H9 (cell line): ENCODE measurements at places on chromosomes 6 and 20.

- H3K27me3 ChIP-seq = no peaks in the 10 kb centered on the region
- no peak overlapping the region for H3K27ac ChIP-seq
- 0 out of 2 replicates have a peak, but pooled peaks cover 4% of the 10 kb centered on the region for H3K4me1 ChIP-seq
- H3K4me3 ChIP-seq = no peak overlapping the region
- peak; percentile 37 for DNase-seq
- no peaks in the 10 kb centered on the region for H3K36me3 ChIP-seq
Observed at GRCh38 chr20:14334306-14334930, 3.0 kb downstream of the FLRT3 start.

DNA sequence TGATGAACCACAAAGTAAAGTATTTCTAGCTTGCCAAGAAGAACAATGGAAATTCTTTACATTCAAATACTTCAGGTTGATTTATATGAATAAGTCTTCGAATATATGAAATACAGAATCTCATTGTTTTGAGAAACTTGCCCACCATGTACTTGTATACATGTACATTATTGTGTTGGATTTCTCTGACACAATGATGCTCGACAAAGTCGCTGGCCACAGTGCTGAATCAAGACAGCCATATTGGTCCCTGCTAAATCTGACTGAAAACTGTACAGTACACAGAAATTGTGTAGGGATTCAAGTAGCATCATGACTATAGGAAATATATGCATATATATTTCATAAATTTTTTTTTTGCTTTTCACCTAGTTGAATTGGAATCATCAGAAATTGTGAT is 13.1 kb upstream of the LIN28B start:
- no peaks in the 10 kb centered on the region; the same call in 2 of the 3 replicates for H3K36me3 ChIP-seq
- no peak for DNase-seq
- H3K27ac ChIP-seq = no peak overlapping the region
- no peaks in the 10 kb centered on the region for H3K27me3 ChIP-seq
- H3K4me3 ChIP-seq = no peak overlapping the region

- no peak overlapping the region for H3K27ac ChIP-seq
- no peaks in the 10 kb centered on the region for H3K4me1 ChIP-seq
- H3K27me3 ChIP-seq = no peaks in the 10 kb centered on the region
- H3K4me3 ChIP-seq = no peak overlapping the region
- no peak for DNase-seq
Observed at GRCh38 chr6:161215193-161215592, 58.7 kb downstream of the AGPAT4 start.

DNA sequence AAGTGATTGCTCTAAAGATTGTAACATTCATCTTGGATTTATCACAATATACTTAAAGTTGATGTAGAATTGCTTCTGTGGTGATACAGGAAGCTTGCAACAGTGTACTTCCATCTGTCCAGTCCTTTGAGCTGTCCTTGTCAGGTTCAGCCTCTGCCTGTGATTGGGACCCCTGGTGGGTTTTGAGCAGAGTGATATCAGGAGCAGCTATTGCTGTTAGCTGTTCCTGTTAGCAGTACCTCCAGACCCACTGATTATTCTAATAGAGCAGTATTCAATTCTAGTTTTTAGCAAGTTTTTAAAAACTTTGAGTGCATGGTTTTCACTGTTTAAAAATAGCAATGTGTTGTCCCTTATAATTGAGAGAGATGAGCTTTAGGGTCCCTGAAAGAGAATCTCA is 48.8 kb downstream of the TULP4 start:
- peaks cover 5% of the 10 kb centered on the region for H3K36me3 ChIP-seq
- H3K27ac ChIP-seq = no peak overlapping the region
- no peak for DNase-seq
- no peak overlapping the region for H3K4me3 ChIP-seq
- no peaks in the 10 kb centered on the region for H3K4me1 ChIP-seq

DNA sequence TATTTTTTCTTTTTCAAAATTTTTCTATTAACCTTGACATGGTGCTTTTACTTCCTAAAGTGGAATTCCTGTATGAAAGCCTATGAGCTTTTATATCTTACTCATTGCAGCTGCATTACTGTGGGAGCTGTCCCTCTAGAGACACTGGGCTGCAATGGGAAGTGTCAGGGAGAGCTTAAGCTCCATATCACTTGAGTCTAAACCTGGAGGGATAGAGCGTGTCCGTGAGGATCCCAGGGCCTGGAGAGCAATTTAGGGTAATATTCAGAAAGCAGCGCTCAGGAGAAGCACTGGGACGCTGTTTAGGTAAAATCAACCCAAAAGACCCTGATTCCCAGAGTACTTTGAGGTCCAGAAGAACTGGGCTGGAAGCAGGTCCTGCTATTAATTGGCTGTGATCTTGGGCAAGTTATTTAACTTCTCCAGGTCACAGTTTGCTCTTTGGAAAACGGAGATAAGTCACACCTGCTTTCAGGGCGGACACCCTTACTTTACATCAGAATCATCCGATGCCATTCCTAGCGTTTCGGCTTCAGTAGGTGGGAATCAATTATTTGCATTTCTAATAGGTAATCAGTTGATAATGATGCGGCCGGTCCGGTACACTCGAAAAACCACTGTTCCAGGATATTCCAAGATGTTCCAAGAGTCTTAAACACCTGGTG is 628 bp upstream of the ERGIC3 start:
- peaks cover 16% of the 10 kb centered on the region for H3K36me3 ChIP-seq
- peaks cover 2% of the 10 kb centered on the region; the same call in 1 of the 2 replicates for H3K4me1 ChIP-seq
- H3K27me3 ChIP-seq = no peaks in the 10 kb centered on the region
- DNase-seq = no peak
- H3K27ac ChIP-seq = no peak overlapping the region

DNA sequence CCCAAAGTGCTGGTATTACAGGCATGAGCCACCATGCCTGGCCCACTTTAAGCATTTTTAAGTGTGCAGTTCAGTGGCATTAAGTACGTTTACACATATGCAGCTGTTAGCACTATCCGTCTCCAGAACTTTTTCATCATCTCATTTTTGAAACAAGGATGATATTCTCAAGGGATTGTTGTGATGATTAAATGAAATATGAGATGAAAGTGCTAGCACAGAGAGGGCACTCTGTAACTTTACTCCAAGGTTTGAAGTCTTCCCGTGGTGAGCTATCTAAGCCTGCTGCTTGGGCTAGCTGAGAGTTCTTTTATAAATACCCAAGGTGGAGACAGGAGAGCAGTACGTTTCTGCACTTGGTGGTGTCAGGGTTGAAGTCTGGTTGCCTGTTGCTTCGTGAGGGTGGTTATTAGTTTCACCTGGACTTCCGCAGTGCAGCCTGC is 6.6 kb downstream of the TM9SF4 start:
- H3K27ac ChIP-seq = no peak overlapping the region
- no peaks in the 10 kb centered on the region for H3K4me1 ChIP-seq
- peaks cover 10% of the 10 kb centered on the region for H3K36me3 ChIP-seq
- no peaks in the 10 kb centered on the region for H3K27me3 ChIP-seq
- no peak overlapping the region for H3K4me3 ChIP-seq
- DNase-seq = no peak

DNA sequence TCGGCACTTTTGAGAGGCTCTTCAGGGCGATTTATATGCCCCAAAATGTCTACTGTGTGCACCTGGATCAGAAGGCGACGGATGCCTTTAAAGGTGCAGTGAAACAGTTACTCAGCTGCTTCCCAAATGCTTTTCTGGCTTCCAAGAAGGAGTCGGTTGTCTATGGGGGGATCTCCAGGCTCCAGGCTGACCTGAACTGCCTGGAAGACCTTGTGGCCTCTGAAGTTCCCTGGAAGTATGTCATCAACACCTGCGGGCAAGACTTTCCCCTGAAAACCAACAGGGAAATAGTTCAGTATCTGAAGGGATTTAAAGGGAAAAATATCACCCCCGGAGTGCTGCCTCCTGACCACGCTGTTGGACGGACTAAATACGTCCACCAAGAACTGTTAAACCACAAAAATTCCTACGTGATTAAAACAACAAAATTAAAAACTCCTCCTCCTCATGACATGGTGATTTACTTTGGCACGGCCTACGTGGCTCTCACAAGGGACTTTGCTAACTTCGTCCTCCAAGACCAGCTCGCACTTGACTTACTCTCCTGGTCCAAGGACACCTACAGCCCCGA is 8.2 kb downstream of the GCNT2 start:
- no peak overlapping the region for H3K27ac ChIP-seq
- H3K27me3 ChIP-seq = no peaks in the 10 kb centered on the region
- peak; percentile 18 for DNase-seq
- H3K4me3 ChIP-seq = no peak overlapping the region
- no peaks in the 10 kb centered on the region for H3K36me3 ChIP-seq

- peaks cover 3% of the 10 kb centered on the region; the same call in 1 of the 2 replicates for H3K27me3 ChIP-seq
- no peak within 1 kb of the TSS; the same call in 1 of the 2 replicates for H3K4me3 ChIP-seq
- no peak for DNase-seq
- H3K4me1 ChIP-seq = no peaks in the 10 kb centered on the region
Observed at GRCh38 chr6:41286544-41287346, at the start of gene TREM1. Gene TREM1, minus strand, starts transcription at chr6:41286682. Its CDS starts 27 bp downstream, at chr6:41286655.

- no peak overlapping the region for H3K27ac ChIP-seq
- H3K4me3 ChIP-seq = no peak overlapping the region
- DNase-seq = no peak
- H3K36me3 ChIP-seq = peaks cover 15% of the 10 kb centered on the region
- no peaks in the 10 kb centered on the region for H3K27me3 ChIP-seq
Observed at GRCh38 chr20:47768016-47768824, 17.1 kb downstream of the SULF2 start.

- H3K36me3 ChIP-seq = peaks cover 12% of the 10 kb centered on the region
- H3K27ac ChIP-seq = no peak overlapping the region
- no peaks in the 10 kb centered on the region for H3K27me3 ChIP-seq
- peaks cover 4% of the 10 kb centered on the region; the same call in 1 of the 2 replicates for H3K4me1 ChIP-seq
- no peak for DNase-seq
Observed at GRCh38 chr6:157145656-157146285, 177.5 kb downstream of the TMEM242 start.

GRCh38 chr6:108585921-108586536 is 25.3 kb downstream of the FOXO3 start:
- H3K36me3 ChIP-seq = no peaks in the 10 kb centered on the region

DNA sequence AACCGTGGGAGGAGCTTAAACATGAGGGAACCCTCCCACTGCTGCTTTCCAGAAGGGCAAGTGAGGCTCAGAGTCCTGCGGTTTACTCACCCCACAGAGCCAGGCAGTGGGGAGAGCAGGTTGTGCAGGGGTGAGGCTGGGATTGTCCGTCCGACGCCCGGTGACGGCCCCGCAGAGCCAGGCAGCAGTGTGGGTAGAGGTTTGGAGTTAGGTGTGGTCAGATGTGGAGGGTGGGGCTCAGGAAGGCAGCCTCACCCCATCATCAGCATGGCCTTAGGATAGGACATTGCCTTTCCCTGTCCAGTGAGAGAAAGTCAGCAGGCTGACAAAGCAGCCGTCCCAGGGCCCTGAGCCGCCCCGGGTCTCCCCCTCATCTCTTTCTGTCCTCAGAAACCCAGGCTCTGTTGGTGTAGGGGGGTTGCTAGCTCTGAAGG is 234.6 kb downstream of the DLL1 start:
- peaks cover 15% of the 10 kb centered on the region for H3K36me3 ChIP-seq
- H3K4me3 ChIP-seq = no peak overlapping the region
- no peaks in the 10 kb centered on the region for H3K4me1 ChIP-seq
- no peaks in the 10 kb centered on the region for H3K27me3 ChIP-seq
- no peak overlapping the region for H3K27ac ChIP-seq

GRCh38 chr20:46551522-46552381 is 1.3 kb upstream of the OCSTAMP start:
- H3K36me3 ChIP-seq = no peaks in the 10 kb centered on the region
- H3K4me3 ChIP-seq = no peak overlapping the region
- H3K4me1 ChIP-seq = peaks cover 6% of the 10 kb centered on the region; the same call in 1 of the 2 replicates
- H3K27ac ChIP-seq = no peak overlapping the region
- no peaks in the 10 kb centered on the region for H3K27me3 ChIP-seq

DNA sequence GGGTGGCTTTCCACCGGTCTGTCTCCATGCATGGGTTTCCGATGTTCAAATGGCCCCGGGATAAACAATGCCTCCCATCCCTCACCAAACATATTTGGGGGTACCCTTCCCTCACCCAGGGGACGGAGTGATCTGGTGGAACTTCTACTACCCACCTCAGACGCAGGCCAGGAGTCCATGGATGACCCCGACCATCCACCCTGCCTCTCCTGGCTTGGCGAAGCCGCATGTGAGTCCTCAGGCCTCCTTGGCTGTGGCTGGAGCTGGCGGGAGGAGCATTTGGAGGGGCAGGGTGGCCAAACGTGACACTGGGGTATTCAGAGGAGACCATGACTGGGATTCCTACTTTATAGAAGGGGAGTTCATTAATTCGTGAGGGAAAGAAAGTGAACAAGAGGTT is 45.9 kb upstream of the FRMD1 start:
- peaks cover 3% of the 10 kb centered on the region; the same call in 1 of the 3 replicates for H3K36me3 ChIP-seq
- no peak overlapping the region for H3K27ac ChIP-seq
- H3K4me3 ChIP-seq = no peak overlapping the region
- no peaks in the 10 kb centered on the region for H3K4me1 ChIP-seq

- H3K36me3 ChIP-seq = 0 out of 2 replicates have a peak, but pooled peaks cover 15% of the 10 kb centered on the region
- H3K4me3 ChIP-seq = no peak overlapping the region
- H3K27ac ChIP-seq = no peak overlapping the region
- no peak for DNase-seq
- H3K27me3 ChIP-seq = no peaks in the 10 kb centered on the region; the same call in 1 of the 2 replicates
Observed at GRCh38 chr20:61830241-61830930, 235.3 kb downstream of the TAF4 start.

DNA sequence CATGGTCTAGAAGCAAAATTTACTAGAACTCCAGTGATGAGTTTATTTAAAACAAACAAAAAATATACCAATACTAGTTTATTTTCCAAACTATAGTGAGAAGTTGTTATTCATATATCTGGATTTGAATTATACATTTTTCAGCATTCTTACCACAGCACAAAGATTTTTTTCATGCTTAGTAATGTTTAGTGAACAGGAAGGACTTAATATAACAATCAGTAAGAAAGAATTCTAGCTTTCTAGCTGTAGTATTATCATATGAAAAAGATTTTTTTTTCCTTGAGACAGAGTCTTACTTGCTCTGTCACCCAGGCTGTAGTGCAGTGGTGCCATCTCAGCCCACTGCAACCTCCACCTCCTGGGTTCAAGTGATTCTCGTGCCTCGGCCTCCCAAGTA is 13.8 kb downstream of the MARCKS start:
- H3K36me3 ChIP-seq = no peaks in the 10 kb centered on the region
- no peak for DNase-seq
- no peaks in the 10 kb centered on the region for H3K27me3 ChIP-seq
- no peak overlapping the region for H3K27ac ChIP-seq
- H3K4me3 ChIP-seq = no peak overlapping the region
- H3K4me1 ChIP-seq = no peaks in the 10 kb centered on the region

DNA sequence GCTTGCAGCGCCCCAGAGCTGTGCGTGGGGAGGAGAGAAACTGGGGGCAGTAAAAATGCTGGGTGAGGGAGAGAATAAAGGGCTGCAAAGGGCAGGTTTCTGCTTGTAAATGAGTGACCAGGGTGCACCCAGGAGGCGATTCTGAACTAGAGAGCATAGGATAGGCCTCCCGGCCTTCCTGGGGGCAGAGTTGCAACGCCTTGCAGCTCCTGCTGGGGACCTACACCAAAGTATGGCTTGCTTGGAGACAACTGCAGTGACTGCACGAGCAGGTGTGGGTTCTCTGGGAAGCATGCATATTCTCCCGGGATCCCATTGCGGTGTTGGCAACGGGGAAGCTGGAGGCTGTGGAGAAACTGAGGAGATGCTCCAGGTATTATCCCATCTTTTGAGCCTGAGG is 111.6 kb upstream of the SPACA1 start:
- peaks cover 3% of the 10 kb centered on the region for H3K4me1 ChIP-seq
- H3K27me3 ChIP-seq = no peaks in the 10 kb centered on the region
- H3K27ac ChIP-seq = no peak overlapping the region

- H3K27me3 ChIP-seq = no peaks in the 10 kb centered on the region
- H3K27ac ChIP-seq = no peak overlapping the region
- H3K4me1 ChIP-seq = no peaks in the 10 kb centered on the region
- H3K36me3 ChIP-seq = no peaks in the 10 kb centered on the region
- H3K4me3 ChIP-seq = no peak overlapping the region
Observed at GRCh38 chr6:128930321-128930720, 47.4 kb downstream of the LAMA2 start.

GRCh38 chr6:143060806-143061596 is at the start of gene AIG1:
Gene AIG1, plus strand, starts transcription at chr6:143060889. Its CDS starts 37 bp downstream, at chr6:143060926.
- H3K36me3 ChIP-seq = peaks cover 14% of the 10 kb centered on the region
- H3K27me3 ChIP-seq = no peaks in the 10 kb centered on the region
- peak; percentile 69 for DNase-seq
- peak within 1 kb of the TSS; percentile 93 for H3K4me3 ChIP-seq
